ENCODE measurements at places on chromosomes 5 and 9.

DNA sequence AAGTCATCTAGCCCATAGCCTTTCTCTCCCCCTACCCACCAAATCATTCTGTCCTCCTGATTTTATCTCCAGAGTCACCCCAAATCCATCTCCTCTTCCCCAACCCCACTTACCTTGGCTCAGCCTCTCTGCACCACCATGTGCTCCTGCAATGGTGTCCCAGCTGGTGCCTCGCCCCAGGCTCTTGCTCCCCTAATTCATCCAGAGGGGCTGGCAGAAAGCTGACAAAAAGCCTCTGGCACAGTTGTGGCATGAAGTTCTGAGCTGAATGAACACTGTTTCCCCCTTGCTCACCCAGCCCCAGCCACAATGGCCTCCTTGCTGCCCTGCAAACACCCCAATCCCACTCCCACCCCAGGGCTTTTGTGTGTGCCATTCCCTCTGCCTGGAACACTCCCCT lies 10.2 kb downstream of the RETREG1 start:
- no peak for DNase-seq

GRCh38 chr5:168736281-168736831 lies 157.2 kb upstream of the PANK3 start:
- DNase-seq, result no peak

GRCh38 chr5:65695896-65696295 lies 26.0 kb downstream of the SGTB start:
- DNase-seq, result no peak

DNA sequence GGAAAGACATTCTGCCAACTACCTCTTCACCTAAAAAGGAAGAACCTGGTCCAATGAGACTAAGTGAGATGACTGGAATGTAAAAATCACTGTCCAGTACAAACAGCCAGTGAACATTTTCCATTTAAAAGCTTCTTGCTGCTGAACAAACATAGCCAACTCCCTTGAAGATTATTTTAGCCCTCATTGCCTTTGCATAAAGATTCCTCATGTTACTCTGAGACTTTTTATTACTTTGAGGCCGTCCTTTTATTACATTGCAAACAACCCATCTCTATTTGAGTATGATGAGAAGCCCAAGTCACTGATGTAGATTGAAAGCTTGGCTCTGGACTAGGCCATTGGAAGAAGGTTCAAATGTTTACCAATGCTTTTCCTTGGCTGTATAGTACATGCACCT lies 649.8 kb downstream of the CETN3 start:
- DNase-seq, result no peak

DNA sequence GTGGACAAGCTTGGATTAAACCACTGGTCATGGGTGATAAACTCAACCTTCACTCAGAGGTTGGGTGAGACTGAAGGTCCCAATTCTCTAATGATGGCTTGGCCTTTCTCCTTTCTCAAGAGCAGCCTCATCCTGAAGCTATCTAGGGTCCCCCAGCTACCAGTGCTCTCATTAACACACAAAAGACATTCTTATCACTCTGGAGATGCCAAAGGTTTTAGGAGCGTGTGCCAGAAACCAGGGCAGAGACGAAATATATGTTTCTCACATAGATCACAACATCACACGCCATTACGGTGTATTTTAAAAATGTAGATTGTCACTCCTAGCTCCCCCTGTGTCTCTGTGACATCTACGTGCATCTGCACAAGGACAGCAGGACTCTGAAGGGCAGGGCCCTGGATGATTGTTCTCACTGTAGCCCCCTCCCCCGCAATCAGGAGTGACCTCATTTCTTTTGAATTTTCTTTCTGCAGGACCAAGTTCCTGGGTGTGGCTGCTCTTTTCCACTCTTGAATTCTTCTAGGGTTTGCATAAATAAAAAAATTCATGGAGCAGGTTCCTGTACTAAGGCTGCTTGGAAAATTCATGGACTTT lies 311.3 kb downstream of the GADD45G start:
- DNase-seq, result no peak

- no peak for DNase-seq
Measured at GRCh38 chr9:135561391-135562234, at the start of gene PAEP. PAEP (plus strand) TSS chr9:135561756.

- no peak for DNase-seq
Measured at GRCh38 chr5:42951293-42951840, 88.8 kb downstream of the ANXA2R start.

- peak; percentile 20 for DNase-seq
Measured at GRCh38 chr9:88988796-88989641, 2.2 kb upstream of the S1PR3 start.

DNA sequence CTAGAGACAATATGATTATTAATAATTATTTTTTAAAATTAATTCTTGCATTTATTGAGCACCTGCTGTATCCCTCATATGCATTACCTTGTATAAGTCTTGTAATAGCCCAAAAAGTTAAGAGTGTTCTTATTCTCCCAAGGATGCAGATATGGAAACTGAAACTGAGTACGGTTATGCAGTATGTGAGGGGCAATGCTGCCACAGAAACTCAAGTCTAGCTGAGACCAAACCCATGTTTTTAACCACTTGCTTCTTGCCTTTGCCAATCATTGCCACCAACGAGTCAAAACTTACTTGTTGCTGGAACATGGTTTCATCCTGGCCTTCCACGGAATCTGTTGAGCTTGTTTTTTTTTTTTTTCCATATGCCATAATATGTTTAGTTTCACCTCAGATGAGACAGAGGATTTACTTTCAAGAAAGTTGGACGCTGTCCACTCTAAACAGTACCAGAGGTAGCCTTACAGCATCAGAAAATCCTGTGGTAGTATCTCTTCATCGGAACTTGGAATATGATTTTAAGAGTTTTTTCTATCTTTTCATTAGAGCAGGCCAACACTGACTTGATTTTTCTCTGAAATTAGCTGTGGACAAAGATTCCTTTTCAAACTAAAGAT lies 27.9 kb downstream of the DOCK8 start:
- no peak for DNase-seq

DNA sequence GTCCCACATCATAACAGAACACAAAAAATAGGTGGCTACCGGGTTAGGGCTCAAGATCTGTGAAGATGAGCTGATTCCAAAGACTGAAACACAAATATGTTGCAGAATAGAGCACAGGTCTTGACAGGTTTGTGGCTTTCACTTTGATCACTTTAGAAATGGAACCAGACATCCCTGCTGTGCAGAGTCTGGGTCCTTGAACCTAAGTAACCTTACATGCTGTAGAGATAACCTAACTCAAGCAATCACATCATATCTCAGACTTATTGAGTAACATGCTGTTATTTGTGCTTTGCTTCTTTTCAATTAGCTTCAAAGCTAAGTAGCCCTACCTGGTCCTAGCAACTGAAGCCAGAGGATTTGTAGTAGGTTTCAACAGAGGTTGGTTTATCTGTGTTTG lies 24.3 kb downstream of the FBXW2 start:
- DNase-seq, result no peak

DNA sequence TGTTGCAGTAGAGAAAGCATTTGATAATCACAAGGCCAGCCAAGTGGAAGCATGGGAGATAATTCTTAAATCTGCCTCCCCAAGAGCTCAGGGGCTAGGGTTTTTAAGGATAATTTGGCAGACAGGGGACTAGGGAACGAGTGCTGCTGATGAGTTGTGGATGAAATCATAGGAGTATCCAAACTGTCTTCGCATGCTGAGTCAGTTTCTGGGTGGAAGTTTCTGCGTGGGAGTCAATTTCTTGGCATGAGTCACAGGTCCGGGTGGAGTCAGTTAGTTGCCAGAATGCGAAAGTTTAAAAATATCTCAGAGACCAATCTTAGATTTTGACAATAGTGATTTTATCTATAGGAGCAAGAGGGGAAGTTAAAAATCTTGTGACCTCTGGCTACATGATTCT lies 112.6 kb downstream of the TMC1 start:
- peak; percentile 37 for DNase-seq

GRCh38 chr9:94934816-94935328 lies 208.4 kb downstream of the AOPEP start:
- no peak for DNase-seq

Measured in epithelial cell of prostate (primary cell).